ENCODE measurements at places on chromosomes 3 and 15.

- DNase-seq: no peak
- no peaks in the 10 kb centered on the region for H3K36me3 ChIP-seq
- H3K4me3 ChIP-seq: no peak overlapping the region
Measured at GRCh38 chr3:179438841-179439240, 12.4 kb downstream of the GNB4 start.

DNA sequence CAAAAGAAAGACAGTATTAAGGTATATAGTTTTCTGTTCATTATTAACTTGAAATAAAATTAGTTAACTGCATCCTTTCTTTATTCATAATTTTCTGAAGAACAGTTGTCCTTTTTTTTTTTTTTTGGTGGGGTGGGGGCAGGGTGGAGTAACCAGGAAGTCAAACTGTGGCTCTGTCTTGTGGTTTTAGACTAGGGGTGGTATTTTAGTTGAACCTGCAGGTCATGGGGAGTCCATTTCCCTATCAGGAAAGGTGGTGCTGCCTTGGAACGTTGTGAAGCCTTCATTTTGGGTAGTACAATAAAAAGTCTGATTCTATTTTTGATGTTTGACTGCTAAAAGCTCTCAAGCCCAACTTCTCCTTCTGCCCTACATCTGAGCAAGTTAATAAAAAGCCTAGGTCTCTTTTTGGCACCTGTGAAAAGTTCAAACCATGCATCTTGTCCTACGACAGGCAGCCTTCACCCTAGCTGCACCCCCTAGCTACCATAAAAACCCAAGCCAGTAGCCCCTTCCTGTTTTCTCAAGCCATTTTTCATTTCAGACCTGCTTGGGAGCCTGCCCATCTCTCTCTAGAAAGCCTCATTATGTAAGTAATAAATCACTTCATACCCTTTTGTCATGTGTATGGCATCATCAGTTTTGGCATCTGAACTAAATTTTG, 31.2 kb upstream of the RIOX2 start:
- no peak overlapping the region for H3K27ac ChIP-seq
- H3K36me3 ChIP-seq: no peaks in the 10 kb centered on the region
- no peak for DNase-seq
- H3K4me3 ChIP-seq: no peak overlapping the region
- no peaks in the 10 kb centered on the region for H3K27me3 ChIP-seq

GRCh38 chr3:167406876-167407492, 26.9 kb upstream of the ZBBX start:
- no peak overlapping the region for H3K4me3 ChIP-seq
- H3K36me3 ChIP-seq: no peaks in the 10 kb centered on the region
- H3K27me3 ChIP-seq: no peaks in the 10 kb centered on the region
- H3K4me1 ChIP-seq: no peaks in the 10 kb centered on the region
- no peak for DNase-seq

GRCh38 chr15:70579766-70580165, 183.6 kb downstream of the UACA start:
- DNase-seq: no peak
- no peaks in the 10 kb centered on the region for H3K36me3 ChIP-seq
- no peak overlapping the region for H3K27ac ChIP-seq

DNA sequence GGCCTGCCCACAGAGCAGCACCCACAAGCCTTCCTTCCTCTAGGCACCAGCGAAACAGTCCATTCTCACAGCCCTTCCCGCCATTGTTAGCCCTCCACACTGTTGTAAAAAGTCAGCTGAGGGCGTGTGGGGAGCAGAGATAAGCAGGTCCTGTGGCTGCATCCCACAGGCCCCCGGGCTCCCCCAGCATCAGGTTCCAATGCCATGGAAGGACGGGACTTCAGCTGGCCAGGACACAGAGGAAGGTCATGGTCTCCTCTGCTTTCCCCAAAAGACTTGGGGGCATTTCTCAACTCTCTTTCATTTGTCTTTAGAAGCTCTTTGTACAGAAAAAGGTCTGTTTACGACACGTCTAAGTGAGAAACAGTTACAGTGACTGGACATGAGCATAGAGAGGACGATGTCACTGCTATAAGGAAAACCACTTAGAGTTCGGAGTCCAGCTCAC, 85.2 kb upstream of the HERC1 start:
- no peak overlapping the region for H3K27ac ChIP-seq
- no peak for DNase-seq
- peaks cover 28% of the 10 kb centered on the region for H3K36me3 ChIP-seq
- H3K4me3 ChIP-seq: no peak overlapping the region

DNA sequence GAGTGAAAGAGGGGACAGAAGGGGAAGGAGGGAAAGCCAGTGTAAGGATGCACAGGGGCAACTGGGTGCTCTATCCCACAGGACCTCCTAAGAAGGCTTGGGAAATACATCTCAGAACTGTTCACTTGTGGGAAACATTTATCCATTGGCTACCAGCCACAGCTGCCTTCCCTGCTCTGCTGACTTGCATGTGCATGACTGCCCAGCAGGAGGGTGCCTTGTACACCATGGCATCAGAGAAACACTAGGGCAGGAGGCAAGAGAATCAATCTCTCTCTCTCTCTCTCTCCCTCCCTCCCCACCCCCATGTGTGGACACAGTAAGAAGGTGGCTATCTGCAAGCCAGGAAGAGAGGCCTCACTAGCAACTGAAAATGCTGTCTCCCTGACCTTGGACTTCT, 62.9 kb upstream of the ZBTB38 start:
- no peak overlapping the region for H3K27ac ChIP-seq
- no peaks in the 10 kb centered on the region for H3K4me1 ChIP-seq
- H3K27me3 ChIP-seq: no peaks in the 10 kb centered on the region
- no peak overlapping the region for H3K4me3 ChIP-seq
- no peak for DNase-seq
- no peaks in the 10 kb centered on the region for H3K36me3 ChIP-seq

- no peak for DNase-seq
- no peaks in the 10 kb centered on the region for H3K36me3 ChIP-seq
- H3K4me3 ChIP-seq: peak overlapping the region; percentile 18
- peak overlapping the region; percentile 33 for H3K27ac ChIP-seq
Measured at GRCh38 chr15:57146506-57147201, 228.2 kb downstream of the TCF12 start.

- no peaks in the 10 kb centered on the region for H3K27me3 ChIP-seq
- H3K27ac ChIP-seq: no peak overlapping the region
- no peak for DNase-seq
- no peaks in the 10 kb centered on the region for H3K36me3 ChIP-seq
- no peak overlapping the region for H3K4me3 ChIP-seq
Measured at GRCh38 chr3:150519026-150519425, 27.3 kb downstream of the SERP1 start.

- H3K4me1 ChIP-seq: no peaks in the 10 kb centered on the region
- no peak overlapping the region for H3K27ac ChIP-seq
- H3K27me3 ChIP-seq: no peaks in the 10 kb centered on the region
- no peak overlapping the region for H3K4me3 ChIP-seq
Measured at GRCh38 chr3:82736696-82737277, 975.3 kb upstream of the GBE1 start.

- H3K27ac ChIP-seq: no peak overlapping the region
- no peaks in the 10 kb centered on the region for H3K27me3 ChIP-seq
- no peaks in the 10 kb centered on the region for H3K4me1 ChIP-seq
- H3K36me3 ChIP-seq: no peaks in the 10 kb centered on the region
Measured at GRCh38 chr3:27252646-27253045, 116.5 kb downstream of the NEK10 start.

DNA sequence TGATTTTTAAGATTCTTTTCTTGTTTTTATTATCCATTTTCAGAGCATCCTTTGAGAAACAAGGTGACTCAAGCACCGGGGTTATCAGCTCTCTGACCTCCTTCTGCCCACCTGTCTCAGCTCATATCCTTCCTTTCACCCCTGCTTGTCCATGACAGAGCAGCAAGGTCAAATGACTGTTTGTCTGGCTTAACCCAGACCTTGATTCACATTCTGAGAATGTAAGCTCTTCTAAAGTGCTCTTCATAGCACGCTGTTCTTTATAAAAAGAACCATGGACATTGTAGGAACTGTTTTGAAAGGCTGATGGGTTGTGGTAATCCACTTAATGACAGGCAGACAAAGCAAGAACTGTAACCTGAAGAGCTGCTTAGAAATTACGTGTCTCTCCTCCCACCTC, 122.5 kb downstream of the CHST2 start:
- no peaks in the 10 kb centered on the region for H3K36me3 ChIP-seq
- H3K4me1 ChIP-seq: no peaks in the 10 kb centered on the region
- H3K4me3 ChIP-seq: no peak overlapping the region
- no peak overlapping the region for H3K27ac ChIP-seq
- no peak for DNase-seq
- H3K27me3 ChIP-seq: no peaks in the 10 kb centered on the region

- H3K36me3 ChIP-seq: no peaks in the 10 kb centered on the region
- H3K4me3 ChIP-seq: no peak overlapping the region
- no peak for DNase-seq
- H3K4me1 ChIP-seq: peaks cover 6% of the 10 kb centered on the region
- H3K27ac ChIP-seq: no peak overlapping the region
- no peaks in the 10 kb centered on the region for H3K27me3 ChIP-seq
Measured at GRCh38 chr3:151379083-151379734, 5.3 kb downstream of the P2RY12 start.

GRCh38 chr3:149267565-149267964, 45.9 kb upstream of the CP start:
- H3K4me3 ChIP-seq: no peak overlapping the region
- no peak for DNase-seq
- H3K4me1 ChIP-seq: no peaks in the 10 kb centered on the region
- no peaks in the 10 kb centered on the region for H3K27me3 ChIP-seq
- H3K27ac ChIP-seq: no peak overlapping the region

DNA sequence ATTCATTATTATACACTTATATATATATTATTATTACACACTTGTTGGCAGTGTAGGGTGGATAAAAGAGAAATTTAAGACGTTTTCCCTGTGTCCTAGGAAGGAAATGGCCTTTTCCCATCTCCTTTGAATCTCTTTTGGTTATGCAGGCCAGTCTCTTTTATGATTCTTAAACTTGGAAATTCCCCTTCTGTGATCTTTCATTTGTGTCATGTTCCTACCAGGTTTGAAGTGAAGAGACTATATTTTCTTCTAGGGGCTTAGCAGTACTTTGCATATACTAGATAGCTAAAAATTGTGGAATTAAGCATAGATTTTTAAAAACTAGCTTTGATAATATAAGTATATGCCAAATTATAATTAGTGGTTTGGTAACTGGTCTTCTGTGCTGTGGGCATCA, 58.5 kb downstream of the BBX start:
- no peak overlapping the region for H3K4me3 ChIP-seq
- H3K36me3 ChIP-seq: no peaks in the 10 kb centered on the region
- DNase-seq: no peak
- H3K4me1 ChIP-seq: no peaks in the 10 kb centered on the region
- H3K27me3 ChIP-seq: no peaks in the 10 kb centered on the region

GRCh38 chr15:25345943-25346342, 92.9 kb downstream of the UBE3A start:
- H3K27ac ChIP-seq: no peak overlapping the region
- H3K4me3 ChIP-seq: no peak overlapping the region
- H3K27me3 ChIP-seq: no peaks in the 10 kb centered on the region
